ENCODE measurements at places on chromosomes 7 and 10. TPM values are rescaled to one million over a fixed set of nuclear protein-coding genes. Genes with fewer than 3 reads are reported as not detected.

DNA sequence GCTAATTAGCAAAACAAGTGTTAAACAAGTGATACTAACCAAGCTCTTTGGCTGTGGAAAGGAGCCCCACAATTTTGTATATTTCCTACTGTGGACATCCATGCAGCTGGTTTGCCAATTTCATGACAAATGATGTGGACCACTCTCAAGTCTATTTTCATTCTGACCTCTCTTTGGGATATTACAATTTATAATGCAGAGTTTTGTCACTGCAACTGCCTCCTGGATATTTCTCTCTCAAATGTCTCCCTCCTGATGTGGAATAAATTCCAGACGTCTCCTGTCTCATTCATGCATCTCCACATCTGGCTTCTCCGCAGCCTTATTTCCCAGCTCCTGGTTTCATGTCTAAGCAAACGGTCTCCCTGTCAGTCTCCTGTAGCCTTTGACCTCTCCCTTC, 80.6 kb upstream of the RHEB start:
- no peak for DNase-seq

DNA sequence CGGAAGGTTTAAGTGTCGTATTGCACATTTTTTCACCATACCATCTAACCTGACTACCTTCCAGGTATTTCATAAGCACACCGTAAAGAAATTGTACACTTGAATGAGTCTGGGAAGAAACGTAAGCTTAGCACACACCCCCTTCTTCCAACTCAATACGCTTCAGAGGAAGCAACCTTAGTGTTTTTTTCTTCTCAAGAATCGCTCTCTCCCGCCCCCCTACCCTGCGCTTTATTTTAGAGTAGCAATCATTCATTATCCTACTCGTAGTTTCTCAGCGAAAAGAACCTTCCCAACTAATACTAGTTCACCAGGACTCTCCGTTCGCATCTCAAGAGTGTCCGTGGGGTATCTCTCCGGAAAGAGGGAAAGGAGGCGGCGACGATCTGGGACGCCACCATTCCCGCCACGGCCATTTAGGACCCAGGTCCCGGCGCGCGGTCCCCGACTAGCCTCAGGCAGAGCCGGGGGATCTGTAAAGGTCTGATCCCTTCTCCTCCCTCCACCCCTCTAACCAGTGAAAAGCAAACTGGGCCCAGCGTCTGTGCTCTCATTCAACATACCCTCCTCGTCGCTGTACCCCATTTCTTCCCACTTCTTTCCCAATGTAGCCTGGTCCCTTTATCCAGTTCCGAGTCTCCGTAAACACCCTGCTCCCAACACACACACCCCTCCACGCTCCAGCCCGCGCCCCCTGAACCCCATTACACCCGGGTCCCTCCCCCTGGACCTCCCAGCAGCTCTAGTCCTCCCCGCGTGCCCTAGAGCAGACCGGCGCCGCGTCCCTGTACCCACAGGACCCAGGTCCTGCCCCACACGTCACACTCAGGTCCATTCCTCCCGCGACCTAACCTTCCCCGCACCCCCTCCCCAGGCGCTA, 16.0 kb downstream of the MYOZ1 start:
- DNase-seq = no peak

- no peak for DNase-seq
These were observed 128.1 kb upstream of the NANOS1 start for GRCh38 chr10:118901380-118901779.

- DNase-seq = peak; percentile 79
These were observed 138.1 kb upstream of the TCF7L2 start for GRCh38 chr10:112811741-112812551.

GRCh38 chr10:74056050-74056818, 58.3 kb downstream of the VCL start:
- DNase-seq = no peak

- DNase-seq = no peak
These were observed 545.1 kb upstream of the GALNT17 start for GRCh38 chr7:70586822-70587221.

GRCh38 chr10:25530306-25530705, 355.5 kb downstream of the GPR158 start:
- DNase-seq = no peak

GRCh38 chr7:28617308-28617880, 205.1 kb downstream of the CREB5 start:
- no peak for DNase-seq

DNA sequence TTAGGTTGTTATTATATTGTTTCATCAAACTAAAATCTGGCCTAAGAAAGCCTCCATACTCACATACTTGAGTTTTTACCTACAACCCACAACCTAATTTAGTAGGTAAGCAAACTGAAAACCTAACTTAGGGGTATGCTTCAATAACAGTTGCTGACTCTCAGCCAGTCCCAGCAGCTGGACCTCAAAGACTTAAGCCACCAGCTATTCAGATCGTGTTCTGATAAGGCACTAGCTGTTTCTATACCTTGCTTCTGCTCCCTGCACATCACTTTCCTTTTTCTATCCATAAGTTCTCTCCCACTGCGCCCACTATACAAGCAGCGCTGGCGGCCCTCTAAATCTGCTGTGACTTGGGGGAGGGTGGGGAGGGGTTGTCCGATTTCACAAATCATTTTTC, 42.3 kb downstream of the SUGCT start:
- no peak for DNase-seq

DNA sequence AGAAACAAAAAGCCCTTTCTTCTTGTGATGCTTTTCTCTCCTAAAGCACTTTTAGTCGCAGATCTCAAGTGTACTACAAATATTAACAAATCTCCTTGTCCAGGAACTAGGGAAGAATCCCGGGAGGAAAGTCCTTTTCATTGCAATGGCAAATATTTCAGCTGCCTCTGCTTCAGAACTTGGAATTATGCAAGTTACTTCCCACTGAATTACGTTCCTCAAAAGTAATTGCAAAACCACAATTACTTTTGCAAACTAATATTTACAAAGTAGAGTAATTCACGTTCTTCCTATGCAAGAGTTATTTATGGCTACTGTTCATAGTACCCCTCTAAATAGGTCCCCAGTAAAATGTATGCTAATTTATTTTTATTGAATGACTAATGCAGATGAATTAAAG, 14.5 kb downstream of the PRKCQ start:
- no peak for DNase-seq

- DNase-seq = no peak
These were observed 347.5 kb downstream of the DNAJB6 start for GRCh38 chr7:157684157-157684908.

DNA sequence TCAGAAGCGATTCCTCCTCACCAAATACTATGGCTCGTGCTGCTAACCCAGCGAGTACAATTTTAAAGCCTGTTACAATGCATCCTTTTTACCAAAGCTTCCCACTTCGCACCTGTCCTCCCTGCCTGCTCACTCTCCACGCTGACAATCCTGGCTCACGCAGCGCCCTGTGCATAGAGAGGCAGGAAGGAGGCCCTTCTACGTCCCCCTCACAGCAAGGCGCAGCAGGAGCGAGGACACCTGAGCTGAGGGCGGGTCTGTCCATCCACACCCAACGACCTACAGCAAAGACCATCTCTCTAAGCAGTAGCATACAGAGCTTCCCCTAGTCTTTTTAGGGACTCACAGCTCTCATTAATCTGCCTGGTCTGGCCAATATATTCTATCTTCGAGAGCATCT, 46.0 kb downstream of the MKI67 start:
- no peak for DNase-seq

GRCh38 chr10:102735065-102735562, 8.6 kb upstream of the WBP1L start:
- no peak for DNase-seq

DNA sequence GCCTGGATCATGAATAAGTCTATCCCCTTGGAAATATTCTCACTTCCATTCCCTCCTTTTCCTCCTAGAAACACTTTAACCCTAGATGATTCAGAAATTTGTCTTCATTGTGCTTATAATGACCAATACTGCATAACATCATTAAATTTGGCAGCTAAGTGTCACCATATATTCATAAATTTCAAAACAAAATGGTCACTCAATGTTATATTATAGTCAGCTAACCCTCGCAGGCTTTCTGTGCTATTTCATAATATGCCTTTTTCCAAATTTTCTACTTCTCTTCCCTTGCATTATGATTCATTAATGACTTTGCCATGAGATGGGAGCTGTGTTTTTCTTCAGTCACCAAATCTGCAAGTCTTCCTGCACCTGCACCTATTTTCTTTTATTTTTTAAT, 308.3 kb upstream of the AKR1E2 start:
- no peak for DNase-seq

- DNase-seq = no peak
These were observed 2.5 kb upstream of the MLXIPL start for GRCh38 chr7:73626814-73627213.

DNA sequence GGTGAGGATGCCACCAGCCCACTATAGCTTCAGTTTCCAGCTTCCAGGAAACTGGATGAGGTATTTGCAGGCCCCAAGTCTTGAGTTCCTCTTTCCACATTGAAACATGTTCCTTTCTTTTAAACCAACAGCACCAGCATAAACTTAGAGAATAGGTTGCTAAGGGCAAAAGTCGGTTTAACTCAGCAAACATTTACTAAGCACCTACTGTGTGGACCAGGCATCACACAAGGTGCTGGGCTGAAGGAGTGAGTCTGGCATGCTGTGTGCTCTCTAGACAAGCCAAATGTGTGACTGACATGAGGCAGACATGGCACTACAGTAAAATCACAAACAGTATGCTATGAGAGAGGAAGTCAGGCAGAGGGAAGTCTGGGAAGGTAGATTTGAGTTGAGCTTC, 11.0 kb upstream of the RASSF4 start:
- no peak for DNase-seq

DNA sequence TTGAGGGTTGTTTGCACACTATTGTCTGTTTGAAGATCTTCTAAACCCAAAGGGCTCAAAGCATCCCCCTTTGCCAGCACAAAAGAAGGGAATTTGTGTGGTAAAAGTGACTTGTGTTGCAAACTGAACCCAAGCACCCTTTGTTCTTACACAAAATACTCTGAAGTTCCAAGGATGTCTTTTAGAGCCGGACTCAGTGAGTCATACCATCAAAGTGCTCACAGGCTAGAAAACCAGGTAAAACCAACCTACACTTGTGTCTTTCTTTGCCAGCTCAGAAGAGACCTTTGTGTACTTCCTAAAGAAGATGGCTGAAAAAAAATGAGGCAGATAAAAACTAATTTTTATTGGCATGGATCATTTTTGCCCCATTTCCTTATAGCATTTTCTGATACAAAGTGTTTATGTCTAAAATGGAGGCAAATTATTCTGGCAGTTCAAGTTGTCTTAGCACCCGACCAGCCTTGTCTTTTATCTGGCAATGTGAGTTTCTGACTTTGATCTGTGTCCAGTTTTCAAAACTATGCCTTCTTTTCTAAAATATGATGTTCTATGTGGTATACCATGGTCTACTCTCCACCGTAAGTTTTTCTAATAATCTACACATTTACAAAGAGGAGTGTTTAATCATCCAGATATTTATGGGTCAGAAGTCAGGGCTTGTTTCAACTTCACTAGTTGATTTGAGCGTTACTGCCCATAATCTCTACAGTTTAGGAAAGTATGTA, 128.4 kb upstream of the FZD1 start:
- no peak for DNase-seq

- no peak for DNase-seq
These were observed 63.9 kb upstream of the PDGFA start for GRCh38 chr7:583410-584121.

DNA sequence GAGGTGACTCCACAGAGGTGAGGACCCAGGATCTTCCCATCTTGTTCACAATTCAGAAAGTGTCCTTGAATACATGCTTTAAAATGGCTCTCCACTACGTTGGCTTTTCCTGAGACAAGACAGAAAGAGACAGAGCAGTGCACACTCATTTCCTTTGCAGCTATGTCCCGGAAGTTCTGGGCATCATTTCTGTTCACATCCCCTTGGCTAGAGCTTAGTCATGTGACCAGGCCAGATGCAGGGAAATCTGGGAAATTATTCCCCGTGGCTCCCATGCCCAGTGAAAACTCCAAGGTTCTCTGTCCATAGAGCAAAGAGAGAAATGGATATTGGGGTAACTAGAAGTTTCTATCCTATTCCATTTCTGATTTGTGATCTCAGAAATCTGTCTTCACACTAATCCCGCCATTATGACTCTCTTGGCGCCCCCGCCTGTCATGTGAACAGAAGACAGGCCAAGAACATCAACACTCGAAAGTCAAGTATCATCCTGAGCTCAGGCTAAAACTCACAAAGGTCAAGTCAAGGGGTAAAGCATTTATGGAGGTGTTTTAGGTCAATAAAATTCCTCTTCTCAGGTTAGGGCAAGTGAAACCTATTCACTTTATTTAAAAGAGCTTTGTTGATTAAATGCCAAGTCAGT, 251.4 kb upstream of the HABP2 start:
- no peak for DNase-seq

DNA sequence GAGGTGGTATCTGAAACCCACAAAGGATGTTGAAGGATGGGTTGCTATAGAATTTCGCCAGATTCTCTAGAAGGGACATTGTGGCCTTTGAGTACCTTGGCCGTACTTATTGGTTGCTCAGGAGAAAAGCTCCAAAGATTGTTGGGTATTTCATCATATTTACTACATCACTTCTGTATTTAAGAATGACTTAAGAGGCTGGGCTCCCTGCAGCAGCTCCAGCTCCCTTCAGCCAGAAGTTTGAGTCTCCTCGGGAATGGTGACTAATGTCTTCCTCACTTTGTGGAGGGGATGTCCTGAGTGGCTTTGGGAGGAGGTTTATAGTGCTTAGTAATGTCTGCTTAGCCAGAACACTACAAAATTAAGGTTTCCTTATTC, 18.1 kb downstream of the MINDY4 start:
- no peak for DNase-seq

- no peak for DNase-seq
These were observed 100.8 kb downstream of the SGMS1 start for GRCh38 chr10:50522908-50523307.

- DNase-seq = no peak
These were observed 376.2 kb upstream of the TPK1 start for GRCh38 chr7:145212050-145212449.

DNA sequence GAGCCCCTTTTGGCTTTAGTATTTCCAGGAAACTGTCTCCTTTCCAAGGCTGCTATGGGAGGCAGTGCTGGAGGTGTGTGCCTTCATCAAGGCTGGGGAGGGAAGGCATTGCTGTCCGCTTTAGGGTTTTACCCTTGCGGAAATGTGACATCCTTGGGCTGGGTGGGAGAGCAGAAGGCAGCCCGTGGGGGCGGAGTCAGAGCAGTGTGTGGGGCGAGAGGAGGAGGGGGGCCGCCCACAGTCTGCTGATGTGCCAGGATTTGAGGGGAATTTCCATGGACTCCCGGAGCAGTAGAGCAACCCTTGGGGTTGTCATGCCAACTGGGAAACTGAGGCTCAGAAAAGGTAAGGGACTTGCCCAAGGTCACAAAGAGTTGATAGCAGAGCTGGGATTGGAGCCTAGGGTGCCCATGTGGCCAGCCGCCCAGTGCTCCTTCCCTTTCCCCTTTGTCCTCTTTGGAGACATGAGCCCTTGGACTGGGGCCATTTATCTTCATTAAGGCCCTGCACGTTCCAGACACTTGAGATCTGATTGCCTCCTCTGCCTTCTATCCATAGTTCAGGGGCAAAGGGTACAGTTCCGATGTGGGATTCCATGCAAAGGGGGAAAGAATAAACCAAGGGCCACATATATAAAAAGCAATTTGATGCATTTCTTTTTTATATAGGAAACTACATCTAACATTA, 22.2 kb downstream of the TSPAN15 start:
- DNase-seq = no peak

The PON3 gene
- 8.4 TPM for polyA plus RNA-seq

The IDI2 gene
- 0.26 TPM for polyA plus RNA-seq

The TET1 gene
- not detected for polyA plus RNA-seq

The MACROH2A2 gene
- 36.2 TPM for polyA plus RNA-seq

The ASB10 gene
- 6.3 TPM for polyA plus RNA-seq

The TPK1 gene
- polyA plus RNA-seq = 5.0 TPM

The OPN4 gene
- polyA plus RNA-seq = 0.92 TPM

The MMD2 gene
- 0.07 TPM for polyA plus RNA-seq

The SPDYE2B gene
- polyA plus RNA-seq = 5.7 TPM

The ARMH3 gene
- 12.6 TPM for polyA plus RNA-seq

The VTI1A gene
- 16.9 TPM for polyA plus RNA-seq

Measured in muscle of arm (tissue), 14 donors.